Hematopoietic multipotent progenitor cell treated with erythropoietin and hydrocortisone succinate and interleukin-3 and kit ligand, for 4 days (in vitro differentiated cells): ENCODE measurements at places on chromosomes 1 and 21.

GRCh38 chr1:8013800-8014199, 12.3 kb downstream of the ERRFI1 start:
- DNase-seq: no peak

GRCh38 chr21:42353623-42354022, 2.8 kb upstream of the TFF2 start:
- no peak for DNase-seq

DNA sequence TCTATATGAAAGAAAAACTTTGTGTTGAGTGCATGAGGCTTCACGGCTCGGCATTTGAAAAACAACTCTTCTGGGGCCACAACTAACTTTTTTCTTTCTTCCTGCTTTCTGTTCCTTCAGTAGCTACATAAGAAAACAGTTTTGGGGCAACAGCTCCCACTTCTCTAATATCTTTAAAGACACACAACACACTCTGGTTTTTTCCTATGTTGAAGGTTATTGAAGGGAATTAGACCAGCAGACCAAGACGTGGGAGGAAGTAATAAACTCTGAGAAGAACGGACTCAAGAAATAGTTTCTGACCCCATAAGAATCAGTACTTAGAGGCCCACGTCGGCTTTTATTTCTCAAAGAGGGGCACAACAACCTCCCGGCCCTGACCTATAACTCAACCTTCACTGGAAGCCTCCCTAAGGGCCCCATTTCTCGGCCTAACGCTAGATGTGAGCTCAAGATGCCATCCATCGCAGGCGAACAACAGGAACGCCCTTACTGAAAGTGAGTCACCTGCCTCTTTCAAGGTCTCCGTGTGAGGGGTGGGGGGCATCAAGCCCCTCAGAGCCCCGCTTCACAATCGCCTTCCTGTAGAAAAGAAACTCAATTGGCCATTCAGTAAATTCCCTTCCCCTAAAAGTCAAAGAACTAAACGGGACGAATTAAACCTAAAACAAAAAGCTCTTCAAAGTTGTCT, 844 bp downstream of the ZMYM6 start:
- peak; percentile 65 for DNase-seq

DNA sequence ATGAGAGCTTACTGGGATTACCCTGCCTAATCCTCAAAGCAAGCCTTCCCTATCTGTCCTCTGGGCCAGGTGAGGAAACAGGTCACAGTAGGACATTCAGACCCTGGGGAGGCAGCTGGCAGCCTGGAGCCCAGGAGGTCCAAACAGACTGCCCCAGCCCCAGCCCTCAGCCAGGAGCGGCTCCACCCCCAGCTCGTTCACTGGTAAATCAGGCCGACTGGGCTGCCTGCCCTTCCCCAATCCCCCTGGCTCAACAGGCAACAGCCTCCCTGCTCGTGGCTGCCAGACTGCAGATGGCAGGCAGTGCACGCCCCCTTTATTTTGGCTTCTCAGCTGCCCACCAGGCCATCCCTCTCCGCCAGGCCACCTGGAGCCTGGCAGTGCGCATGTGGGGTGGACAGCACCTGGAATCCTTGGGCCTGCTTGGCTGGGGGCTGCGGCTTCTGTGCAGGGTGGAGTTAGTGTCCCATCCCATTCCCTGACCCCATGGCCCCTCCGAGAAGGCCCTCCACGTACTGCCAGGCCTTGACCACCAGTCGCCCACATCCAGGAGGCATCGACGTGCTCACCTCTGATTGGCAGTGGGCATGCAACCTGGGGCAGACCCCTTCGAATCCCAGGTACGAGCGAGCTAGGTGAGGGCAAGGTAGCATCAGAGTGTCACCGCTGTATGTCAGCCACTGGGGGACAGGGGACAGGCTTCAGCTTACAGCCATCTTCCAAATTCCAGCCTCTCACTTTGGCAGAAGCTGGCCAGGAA, 11.2 kb upstream of the ZNF670 start:
- no peak for DNase-seq
